ENCODE measurements at places on chromosomes 3 and 15.

DNA sequence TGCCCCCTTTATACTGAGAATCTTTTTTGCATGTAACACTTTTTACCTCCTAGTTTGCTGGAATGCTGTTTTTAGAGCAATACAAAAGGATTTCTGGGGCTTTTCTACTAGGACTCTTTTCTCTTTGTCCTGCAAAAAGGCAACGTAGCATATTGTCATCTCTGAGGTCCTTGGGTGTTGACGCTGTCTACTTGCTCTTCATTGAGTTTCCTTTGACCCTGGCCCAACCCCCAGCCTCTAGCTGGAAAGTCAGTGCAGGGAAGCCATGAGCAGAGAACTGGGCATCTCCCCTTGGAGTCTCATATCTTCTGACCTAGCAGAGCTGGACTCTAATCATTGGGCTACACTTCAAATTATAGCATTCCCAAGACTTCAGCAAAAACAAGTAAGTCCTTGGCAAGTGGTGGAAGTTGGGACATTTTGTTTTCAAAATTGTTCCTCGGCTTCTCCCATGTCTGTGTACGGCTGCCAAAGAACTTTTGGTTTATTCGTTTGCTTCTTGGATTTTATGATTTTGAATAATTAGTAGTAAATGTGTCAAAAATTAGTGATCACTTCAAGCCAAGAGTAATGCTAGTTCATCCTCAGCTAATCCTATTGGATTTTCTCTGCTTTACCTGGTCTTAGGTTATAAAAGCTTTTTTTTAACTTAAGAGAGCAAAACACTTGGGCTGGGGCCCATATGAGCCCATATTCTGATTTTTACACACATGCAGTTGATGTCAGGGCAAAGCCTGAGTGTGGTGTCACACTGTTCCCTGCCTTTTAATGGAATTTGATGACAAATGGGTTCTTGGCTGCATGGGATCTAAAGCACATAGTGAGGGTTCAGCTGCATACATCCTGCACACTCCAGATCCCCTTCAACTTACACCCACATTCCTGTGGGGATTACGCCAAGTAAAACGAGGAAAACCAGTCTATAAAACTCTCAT is 419.5 kb upstream of the C2CD4B start:
- no peak for DNase-seq

GRCh38 chr3:197539651-197540051 is 16.1 kb downstream of the BDH1 start:
- no peak for DNase-seq

GRCh38 chr15:55255714-55256113 is 33.9 kb downstream of the RAB27A start:
- DNase-seq = no peak

DNA sequence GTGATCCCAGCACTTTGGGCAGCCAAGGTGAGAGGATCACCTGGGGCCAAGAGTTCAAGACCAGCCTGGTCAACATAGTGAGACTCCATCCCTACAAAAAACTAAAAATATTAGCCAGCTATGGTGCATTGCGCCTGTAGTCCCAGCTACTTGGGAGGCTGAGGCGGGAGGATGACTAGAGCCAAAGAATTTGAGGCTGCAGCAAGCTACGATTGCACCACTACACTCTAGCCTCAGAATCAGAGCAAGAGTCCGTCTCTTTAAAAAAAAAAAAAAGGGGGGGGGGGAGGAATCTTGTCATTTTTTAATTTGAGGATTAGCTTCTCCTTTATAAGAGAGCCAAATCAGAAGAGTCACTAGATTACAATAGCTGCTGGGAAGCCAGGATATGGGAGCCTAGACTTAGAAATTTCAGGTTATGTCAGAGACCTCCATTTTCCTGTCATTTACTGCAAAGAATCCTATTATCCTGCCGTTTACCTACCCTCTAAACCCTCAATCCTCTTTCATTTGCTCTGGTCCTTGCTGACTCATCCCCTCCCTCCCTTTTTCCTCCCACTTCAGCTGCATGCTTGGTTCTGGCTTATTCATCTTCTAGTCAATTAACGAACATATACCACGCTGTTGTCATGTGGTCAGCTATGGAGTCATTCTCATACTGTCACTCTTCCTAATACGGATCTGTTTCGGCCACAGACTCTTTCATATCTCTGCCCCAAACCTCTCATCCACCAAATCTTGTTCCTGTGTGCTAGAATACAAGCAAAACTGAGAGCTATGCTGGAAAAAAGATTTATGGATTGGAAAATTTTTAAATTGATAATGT is 83.8 kb upstream of the PPIB start:
- DNase-seq = no peak

GRCh38 chr15:98425173-98425572 is 223.2 kb upstream of the IGF1R start:
- no peak for DNase-seq

DNA sequence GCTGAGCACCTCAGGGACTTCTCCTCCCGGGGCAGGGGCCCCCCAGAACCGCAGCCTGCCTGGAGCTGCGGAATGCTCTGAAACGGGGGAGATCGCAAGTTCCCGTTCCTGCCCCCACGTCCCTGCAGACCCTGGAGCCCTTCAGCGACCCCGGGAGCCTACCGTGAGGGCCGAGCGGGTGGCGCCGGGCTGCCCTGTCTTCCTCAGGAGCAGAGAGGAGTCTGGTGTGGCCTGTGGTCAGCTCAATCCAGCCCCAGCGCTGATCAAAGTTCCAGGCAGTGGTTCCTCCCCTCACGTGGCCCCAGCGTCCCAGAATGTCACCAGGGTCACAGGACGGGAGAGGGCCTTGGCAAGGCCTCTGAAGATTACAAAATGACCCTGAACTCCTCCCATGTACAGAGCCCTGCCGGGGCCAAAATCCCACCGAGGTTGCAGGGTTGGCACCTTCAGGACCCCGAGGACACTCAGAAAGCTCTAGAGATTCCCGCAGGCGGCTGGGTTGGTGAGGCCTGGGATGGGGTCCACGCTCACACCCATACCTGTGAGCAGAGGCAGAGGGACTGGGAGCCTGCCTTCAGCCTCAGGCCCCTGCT is at the start of gene CPN2:
Gene CPN2, minus strand, starts transcription at position 249 of the 593 bp plus-strand sequence. CDS start 8,626 bp downstream, outside the sequence.
- no peak for DNase-seq

GRCh38 chr3:168213920-168214319 is 118.2 kb upstream of the GOLIM4 start:
- no peak for DNase-seq

DNA sequence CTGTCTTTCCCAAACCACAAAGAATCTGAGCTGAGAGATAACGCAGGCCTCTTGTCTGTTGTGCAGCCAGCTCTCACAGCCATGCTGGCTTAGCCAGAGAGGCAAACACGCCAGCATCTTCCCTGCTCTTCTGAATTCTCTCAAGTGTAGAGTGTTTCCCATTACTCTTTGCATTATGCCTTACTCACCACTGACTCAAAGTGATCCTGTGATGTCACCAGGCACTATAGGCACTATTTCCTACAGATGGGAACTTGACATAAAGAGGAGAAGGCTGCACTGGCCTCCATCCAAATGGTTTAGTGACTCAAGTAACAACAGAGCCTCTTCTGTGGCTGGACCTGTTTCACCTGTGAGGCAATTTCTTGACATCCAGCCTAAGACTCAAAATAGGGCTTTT is 44.4 kb downstream of the PDZRN3 start:
- DNase-seq = no peak

GRCh38 chr15:66803182-66803729 is 101.2 kb downstream of the SMAD6 start:
- DNase-seq = no peak

DNA sequence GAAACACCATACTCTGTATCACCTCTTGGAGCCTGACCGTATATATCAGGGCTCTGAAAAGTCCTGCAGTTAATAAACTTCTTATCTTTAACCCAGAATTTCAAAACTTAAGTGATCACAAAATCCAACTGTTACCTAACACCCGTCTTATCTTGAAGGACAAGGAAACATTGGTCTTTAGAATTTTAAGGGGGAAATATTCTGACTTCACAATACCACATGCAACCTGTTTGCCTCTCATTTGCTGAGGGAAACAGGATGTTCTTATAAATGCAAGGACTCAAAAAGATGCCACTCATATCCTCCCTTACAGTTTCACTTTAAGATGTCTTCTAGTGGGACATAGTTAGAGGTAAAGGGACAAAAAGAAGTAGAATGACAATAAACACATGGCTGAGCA is 67.9 kb downstream of the CRTC3 start:
- DNase-seq = no peak

GRCh38 chr3:139646512-139646911 is 31.3 kb downstream of the NMNAT3 start:
- no peak for DNase-seq

- no peak for DNase-seq
Measured at GRCh38 chr15:58864602-58865424, 68.7 kb downstream of the SLTM start.

- no peak for DNase-seq
Measured at GRCh38 chr3:122415104-122415744, 638 bp downstream of the WDR5B start.

- DNase-seq = no peak
Measured at GRCh38 chr3:190558316-190558715, 44.4 kb downstream of the IL1RAP start.

DNA sequence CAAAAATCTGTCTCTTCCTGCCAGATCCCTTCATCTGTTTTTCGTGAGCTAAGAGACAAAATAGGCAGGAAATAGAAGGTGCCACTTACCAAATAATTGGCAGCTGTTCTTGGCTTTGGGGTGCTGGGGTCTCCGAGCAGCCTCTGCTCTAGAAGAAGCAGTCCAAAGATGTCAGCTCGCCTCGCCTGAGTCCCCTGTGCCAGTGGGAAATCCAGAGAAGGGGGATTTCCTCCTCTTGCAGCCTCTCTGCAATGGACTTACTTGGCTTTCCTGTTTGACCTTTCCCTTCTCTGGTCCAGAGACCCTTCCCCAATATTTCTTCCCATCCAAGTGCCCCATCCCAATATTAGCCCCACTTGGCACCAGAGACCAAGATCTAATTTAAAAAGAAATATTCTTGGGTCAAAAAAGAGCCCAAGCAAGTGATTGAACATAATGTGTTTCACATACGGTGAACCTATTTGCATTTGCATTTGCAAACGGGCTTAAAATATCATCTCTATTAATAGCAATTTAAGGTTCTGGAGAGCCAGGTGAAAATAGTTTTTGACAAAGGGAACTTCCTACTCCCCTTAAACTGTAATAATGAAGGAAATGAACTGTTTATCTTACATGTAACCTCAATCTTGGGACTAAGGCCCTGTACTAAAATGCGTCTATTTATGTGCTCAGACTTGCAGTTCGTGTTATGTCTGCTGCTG is 23.2 kb downstream of the CD86 start:
- no peak for DNase-seq

GRCh38 chr3:194935632-194936470 is 250.2 kb downstream of the FAM43A start:
- DNase-seq = no peak

DNA sequence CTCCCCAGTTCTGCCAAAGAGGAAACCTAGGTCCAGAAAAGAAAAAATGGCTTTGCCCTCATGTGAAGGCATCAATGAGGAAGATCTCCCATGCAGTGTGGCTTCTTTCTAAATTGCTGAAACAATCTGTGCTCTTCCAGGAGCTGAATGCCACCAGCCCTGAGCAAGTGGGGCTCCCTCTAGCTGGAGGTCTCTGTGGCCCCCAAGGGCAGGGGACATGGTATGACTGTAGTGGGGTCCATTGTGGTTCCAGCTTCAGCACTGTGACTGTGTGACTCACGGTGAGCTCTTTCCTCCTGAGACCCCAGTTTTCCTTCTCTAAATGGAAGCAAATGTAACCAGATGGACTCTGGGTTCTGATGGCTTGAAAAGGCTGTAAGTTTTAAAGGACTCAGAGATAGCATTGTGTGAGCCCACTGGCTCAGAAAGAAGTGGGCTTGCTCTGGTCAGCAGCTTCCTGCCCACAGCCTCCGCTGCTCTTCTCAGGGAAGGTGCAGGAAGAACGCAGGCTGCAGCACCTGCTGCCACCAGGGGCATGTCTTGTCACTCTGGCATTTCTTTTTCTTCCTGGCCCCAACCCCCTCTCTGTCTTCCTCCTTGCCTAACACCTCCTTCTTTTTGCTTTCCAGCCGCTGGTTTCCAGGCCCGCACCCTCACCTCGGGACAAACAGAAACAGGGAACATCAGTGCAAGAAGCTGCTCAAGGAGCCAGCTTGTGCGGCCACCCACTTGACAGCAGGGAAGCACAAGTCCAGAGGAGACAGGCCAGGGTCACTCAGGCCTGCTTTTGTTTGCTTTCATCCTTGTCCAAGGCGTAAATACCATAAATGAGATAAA is 5.8 kb upstream of the CXCR6 start:
- no peak for DNase-seq

- DNase-seq = no peak
Measured at GRCh38 chr3:13262493-13263211, 157.5 kb downstream of the NUP210 start.

DNA sequence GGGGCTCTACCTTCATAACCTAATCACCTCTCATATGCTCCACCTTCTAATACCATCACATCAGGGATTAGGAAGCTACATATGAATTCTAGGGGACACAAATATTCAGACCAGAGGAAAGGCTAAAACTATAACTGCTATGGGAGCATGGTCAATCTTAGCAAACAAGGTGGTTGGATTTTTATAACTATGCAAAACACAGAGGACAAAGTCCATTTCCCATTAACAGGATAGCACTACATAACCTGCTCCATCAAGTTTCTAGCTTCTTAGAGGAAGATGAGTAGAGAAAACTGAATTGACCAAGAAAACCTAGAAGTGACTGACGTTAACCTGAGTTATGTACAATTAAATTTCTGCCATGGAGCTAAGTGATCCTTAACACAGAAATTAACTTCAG is 398.6 kb downstream of the TBL1XR1 start:
- no peak for DNase-seq

- no peak for DNase-seq
Measured at GRCh38 chr3:61919371-61919770, 358.0 kb downstream of the PTPRG start.

DNA sequence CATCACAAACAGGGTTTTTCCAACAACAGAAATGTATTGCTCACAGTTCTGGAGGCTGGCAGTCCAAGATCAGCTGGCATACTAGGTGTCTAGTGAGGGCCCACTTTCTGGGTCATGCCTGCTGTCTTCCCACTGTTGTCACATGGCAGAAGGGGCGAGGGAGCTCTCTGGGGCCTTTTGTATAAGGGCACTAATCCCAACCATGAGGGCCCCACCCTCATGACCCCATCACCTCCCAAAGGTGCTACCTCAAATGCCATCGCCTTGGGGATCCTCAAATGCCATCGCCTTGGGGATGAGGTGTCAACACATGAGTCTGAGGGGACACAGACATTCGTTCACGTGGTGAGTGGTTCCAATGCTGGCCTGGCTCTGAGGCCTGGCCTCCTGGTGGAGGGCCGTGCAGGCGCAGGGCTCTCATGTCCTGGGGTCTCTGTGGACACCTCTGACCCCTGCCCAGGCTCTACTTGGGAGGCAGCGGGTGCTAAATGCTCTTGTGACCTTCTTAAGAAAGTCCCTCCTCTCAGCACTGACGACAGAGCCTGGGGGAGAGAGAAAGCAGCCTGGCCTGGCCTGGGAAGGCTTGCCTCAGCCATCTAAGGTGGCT is 16.8 kb downstream of the NUP210 start:
- no peak for DNase-seq

GRCh38 chr3:89314454-89315098 is 207.2 kb downstream of the EPHA3 start:
- no peak for DNase-seq

GRCh38 chr3:106824856-106825255 is 552.4 kb upstream of the CCDC54 start:
- no peak for DNase-seq

Measured in stimulated activated CD4-positive, alpha-beta T cell treated with anti-CD3 and anti-CD28 coated beads, Interleukin-15, amount 100 ng/mL, for 1 hour (primary cell).